Esophagus squamous epithelium (tissue), 5 donors: ENCODE measurements at places on chromosomes 1 and 21.

- DNase-seq = no peak
Observed at GRCh38 chr21:41107602-41108001, 60.4 kb upstream of the BACE2 start.

- no peak for DNase-seq
Observed at GRCh38 chr1:224542783-224543440, 73.2 kb upstream of the CNIH3 start.

- no peak for DNase-seq
Observed at GRCh38 chr1:62530516-62531154, 66.7 kb upstream of the ANGPTL3 start.

GRCh38 chr1:60813071-60813470 is 269.3 kb upstream of the NFIA start:
- DNase-seq = no peak

GRCh38 chr1:103529746-103530145 is 4.2 kb downstream of the RNPC3 start:
- DNase-seq = no peak

GRCh38 chr1:223674119-223674890 is 8.8 kb upstream of the CAPN8 start:
- no peak for DNase-seq
